Renal pelvis (tissue), 12 donors: ENCODE measurements at places on chromosomes 13 and 19.

DNA sequence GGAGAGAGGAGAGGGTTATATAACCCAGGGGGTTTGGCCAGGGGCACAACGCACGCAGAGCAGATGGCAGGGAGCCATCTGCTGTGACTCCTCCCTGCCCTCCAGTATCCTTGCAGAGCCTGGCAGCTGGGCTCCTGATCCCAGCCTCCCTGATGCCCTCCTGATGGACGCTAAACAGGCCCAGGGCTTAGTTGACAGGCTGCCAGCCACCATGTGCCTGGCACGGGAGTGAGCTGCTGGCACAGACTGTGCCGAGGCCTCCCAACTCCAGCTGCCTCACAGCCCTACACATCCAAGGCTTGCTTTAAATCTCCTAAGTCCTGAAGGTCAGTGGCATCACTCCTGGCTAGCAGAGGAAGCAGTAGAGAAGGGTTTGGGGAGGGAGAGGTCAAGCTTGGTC is 16.7 kb downstream of the SYDE1 start:
- no peak for DNase-seq

DNA sequence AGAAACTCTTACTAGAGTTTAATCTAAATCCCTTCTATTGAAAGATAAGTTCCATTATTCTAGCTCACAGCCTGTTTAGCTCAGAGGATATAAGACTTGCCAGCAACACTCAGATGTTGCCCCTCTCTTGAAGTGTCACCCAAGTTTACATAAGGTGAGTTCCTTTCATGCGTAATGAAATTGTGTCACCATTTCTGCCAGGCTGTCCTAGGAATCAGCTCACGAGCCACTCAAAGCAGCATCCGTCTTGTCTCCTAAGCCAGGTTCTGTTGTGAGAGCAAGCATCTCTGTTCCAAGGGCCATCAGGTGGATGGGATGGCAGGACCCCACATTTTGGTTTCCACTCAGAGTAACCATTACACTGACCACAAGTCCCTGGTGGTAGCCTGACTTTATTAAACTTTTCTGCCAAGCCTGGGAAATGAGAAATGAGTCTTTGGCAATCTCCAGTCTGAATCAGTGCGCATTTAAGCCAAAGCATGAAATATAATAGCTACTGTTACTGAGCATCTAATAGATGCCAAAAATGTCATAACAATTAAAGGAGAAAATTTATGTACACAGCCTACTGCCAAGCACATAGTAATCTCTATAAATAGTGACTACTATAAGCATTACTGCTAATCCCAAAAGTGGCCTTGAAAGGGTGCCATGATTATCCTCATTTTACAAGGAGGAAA is 179.6 kb upstream of the MIR17HG start:
- DNase-seq, result no peak

DNA sequence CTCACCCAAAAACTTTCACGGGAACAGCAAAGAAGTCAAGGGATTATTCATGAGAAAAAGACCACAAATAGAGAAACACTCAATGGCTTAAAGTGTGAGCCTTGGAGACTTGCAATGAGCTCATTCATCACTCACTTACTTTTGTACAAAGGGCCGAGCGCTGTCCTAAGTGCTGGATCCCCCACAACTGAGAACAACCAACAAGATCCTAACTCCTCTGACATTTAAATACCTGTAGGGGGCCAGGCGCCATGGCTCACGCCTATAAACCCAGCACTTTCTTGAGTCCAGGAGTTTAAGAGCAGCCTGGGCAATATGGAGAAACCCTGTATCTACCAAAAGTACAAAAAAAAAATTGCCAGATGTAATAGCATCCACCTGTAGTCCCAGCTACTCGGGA is 29.4 kb upstream of the ZNF507 start:
- DNase-seq, result no peak

- no peak for DNase-seq
Observed at GRCh38 chr13:35855531-35856019, 275.6 kb downstream of the DCLK1 start.

GRCh38 chr13:59641817-59642216 is 521.9 kb downstream of the DIAPH3 start:
- DNase-seq, result no peak

DNA sequence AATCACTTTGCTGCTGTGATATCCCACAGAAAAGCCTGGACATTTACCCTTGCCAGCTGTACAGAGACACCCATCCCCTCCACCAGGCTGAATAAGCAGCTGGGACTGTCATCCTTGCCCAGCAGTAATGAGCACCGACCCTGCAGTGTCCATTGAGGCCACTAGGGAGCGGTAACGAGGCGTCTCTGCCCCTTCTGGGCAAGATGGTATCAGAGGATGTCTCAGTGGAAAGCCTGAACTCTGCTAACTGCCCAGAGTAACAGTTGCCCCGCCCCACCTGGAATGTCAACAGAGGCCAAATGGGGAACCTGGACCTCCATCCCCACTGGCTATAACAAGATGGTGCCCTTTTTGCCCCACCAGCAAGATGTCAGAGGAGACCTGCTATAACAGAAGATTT is 22.8 kb upstream of the CEACAM20 start:
- no peak for DNase-seq

DNA sequence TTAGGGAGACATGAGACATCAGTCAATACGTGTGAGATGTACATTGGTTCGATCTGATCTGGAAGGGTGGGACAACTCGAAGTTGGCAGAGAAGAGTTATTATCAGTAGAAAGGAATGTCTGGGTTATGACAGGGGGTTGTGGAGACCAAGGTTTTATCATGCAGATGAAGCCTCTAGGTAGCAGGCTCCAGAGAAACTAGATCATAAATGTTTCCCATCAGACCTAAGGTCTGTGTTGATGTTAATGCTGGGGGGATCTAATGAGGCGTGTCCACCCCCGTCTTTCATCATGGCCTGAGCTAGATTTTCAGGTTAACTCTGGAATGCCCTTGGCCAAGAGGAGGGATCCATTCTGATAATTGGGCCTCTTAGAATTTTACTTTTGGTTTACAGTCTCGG is 187.0 kb upstream of the KL start:
- no peak for DNase-seq

GRCh38 chr19:42176990-42177685 is 40.3 kb downstream of the DEDD2 start:
- DNase-seq, result peak; percentile 68

GRCh38 chr19:53927739-53928138 is 18.7 kb downstream of the CACNG7 start:
- peak; percentile 81 for DNase-seq

DNA sequence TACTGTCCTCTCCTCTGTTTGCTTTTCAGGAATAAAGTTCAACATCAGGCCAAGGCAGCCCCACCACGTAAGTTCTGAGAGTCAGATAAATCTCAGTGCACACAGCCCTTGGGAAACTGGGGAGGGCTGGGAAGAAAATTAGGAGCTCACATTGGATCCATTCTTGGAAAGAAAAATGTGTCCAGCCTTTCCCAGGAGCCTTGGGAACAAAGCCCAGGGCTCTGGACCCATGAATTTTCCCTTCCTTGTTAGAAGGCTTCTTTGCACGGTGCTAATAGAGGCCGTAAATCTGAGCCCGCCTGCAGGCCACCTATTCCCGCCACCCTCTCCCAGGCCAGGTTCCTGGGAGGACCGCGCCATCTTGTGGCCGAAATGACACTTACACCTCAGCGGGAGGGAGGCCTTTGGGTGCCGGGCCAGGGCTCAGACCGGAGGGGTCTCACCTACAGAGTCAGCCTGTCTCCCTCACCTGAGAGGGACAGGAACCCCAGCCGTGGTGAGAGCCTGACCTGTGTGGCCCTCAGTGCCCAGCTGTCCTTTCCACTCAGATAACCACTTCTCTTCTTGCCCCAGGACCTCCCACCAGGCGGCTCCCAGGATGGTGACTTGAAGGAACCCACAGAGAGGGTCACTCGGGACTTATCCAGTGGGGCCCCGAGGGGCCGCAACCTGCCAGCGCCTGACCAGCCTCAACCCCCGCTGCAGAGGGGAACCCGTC is 25.1 kb upstream of the KCTD15 start:
- peak; percentile 45 for DNase-seq

- DNase-seq, result no peak
Observed at GRCh38 chr13:31264151-31264550, 64.4 kb downstream of the B3GLCT start.

DNA sequence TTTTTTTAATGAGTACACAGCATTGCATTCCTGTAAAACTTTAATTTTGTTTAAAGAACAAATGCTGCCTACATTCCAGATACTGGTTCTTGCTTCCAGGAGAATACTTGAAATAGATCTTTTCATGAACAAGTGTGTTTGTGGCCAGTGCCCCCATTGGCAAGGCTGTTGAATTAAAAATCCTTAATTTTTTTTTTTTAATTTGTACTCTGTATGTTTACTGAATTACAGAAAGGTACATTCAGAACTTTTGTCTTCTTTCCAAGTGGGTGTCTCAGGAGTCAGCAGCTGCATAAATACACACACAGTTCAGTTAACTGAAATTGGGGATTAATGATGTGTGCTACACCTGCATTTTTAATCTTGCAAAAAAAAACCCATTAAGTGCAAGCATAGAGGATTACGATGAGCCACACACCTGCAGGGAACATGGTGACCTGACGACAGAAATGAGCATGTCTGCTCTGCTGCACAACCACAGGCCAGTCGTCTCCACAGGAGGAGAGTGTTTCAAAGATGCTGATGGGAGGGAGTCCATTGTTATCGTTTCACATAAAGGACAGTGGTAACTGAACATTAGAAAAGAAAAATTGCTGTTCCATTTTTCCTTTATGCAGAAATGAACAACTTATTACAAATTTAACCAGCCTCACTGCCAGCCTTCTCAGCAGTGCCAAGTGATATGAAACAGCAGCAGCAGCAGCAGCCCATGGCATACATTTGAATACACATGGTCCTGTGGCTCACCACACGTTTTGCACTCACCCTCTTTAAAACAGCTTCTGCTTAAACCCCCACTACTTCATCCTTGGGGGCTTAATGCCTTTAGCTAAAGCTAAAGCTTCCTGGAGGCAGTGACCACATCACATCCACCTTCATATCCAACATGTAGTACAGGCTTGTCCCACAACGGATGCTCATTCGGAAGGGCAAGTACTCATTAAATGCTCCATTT is 72.3 kb upstream of the RFC3 start:
- DNase-seq, result no peak

DNA sequence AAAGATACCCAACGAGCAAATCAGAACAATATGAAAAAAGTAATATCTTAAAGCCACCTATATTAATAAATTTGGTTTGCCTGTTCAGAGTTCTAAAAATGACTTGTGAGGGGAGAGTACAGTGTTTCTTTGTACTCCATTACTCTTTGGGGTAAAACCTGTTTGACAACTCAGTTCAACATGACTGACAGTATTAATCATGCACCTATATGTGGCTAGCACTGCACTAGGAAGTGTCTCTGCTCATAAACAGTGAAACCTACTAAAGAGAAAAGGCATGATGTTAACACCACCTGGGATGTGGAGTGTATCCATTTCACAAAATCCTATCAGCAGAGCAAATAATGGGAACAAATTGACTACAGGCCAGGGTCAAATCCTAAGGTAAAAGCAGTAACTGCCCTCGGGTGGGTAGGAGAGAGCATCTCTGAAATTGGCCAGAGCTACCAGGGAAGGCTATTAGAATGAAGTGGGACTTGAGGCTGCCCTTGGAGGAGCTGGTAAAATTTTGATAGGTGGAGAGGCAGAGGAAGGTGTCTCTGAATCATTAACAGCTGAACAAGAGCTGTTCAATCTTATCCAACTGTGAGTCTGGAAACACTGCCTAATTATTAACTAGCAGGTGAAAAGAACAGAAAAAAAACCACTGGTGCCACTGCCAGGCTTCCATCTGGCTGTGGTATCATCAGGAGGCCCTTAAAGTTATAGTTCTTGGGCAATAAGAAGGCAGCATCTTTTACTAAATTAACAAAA is 365.1 kb downstream of the DNAJC15 start:
- peak; percentile 30 for DNase-seq

DNA sequence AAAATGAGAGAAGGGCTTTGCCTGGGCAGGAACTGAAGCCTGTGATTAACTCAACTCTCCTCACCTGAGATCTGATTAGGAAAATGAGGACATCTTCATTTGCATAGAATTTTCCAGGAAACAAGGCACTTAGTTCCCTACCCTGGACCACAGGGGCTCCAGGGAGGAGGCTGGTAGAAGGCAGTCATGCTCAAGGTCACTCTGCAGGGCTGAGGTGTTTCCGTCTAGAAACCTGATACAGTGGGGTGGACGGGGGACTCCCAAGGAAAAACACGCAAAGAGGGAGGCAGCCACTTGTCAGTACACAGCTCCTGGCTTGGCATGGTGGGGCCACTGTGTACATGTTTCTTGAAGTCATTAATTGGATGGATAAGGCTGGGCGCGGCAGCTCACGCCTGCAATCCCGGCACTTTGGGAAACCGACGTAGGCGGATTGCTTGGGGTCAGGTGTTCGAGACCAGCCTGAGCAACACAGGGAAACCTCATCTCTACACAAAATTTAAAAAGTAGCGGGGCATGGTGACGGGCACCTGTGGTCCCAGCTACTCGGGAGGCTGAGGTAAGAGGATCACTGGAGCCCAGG is 6.0 kb downstream of the KLK14 start:
- DNase-seq, result no peak

DNA sequence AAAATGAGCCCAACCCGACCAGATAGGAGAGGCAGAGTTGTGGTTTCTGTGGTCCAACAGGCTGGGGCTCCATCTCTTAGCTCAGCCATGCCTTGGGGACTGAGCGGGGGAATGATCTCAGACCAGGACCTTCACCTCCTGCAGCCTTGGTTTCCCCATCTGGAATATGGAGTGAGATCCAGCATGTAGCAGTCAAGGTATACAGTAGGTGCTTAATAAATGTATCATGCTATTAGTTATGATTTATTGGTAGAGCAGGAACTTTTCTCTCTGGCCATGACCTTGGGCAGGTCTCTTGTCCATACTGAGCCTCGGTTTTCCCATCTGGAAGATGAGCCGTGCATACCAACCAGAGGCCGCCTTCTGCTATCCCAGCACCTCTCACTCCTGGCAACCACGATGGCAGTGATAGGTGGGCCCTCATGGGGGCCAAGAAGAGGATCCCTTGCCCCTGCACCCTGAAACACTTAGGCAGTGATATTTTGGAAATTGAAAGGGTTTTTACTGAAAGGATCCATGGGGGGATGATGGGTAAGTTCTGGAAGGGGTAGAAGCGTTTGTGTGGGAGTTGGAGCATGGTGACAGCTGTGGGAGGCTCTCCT is 9.1 kb downstream of the TM6SF2 start:
- DNase-seq, result no peak
